ENCODE measurements at places on chromosomes 1 and 21.

- DNase-seq: no peak
These were observed 80.2 kb downstream of the FMN2 start for GRCh38 chr1:240171907-240172306.

- no peak for DNase-seq
These were observed 3.0 kb downstream of the USP1 start for GRCh38 chr1:62439652-62440371.

- no peak for DNase-seq
These were observed 49.9 kb downstream of the CCN1 start for GRCh38 chr1:85630493-85630892.

GRCh38 chr21:39105341-39105765 is 77.9 kb downstream of the PSMG1 start:
- peak; percentile 52 for DNase-seq

DNA sequence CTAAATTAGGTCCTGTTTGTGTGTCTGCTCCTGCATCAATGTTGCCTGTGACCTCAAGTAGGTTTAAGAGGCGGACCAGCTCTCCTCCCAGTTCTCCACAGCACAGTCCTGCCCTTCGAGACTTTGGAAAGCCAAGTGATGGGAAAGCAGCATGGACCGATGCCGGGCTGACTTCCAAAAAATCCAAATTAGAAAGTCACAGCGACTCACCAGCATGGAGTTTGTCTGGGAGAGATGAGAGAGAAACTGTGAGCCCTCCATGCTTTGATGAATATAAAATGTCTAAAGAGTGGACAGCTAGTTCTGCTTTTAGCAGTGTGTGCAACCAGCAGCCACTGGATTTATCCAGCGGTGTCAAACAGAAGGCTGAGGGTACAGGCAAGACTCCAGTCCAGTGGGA is 79.9 kb downstream of the PRDM2 start:
- no peak for DNase-seq

GRCh38 chr1:187010571-187011309 is 182.0 kb downstream of the PLA2G4A start:
- DNase-seq: no peak

GRCh38 chr1:98306517-98307089 is 354.9 kb upstream of the SNX7 start:
- no peak for DNase-seq

DNA sequence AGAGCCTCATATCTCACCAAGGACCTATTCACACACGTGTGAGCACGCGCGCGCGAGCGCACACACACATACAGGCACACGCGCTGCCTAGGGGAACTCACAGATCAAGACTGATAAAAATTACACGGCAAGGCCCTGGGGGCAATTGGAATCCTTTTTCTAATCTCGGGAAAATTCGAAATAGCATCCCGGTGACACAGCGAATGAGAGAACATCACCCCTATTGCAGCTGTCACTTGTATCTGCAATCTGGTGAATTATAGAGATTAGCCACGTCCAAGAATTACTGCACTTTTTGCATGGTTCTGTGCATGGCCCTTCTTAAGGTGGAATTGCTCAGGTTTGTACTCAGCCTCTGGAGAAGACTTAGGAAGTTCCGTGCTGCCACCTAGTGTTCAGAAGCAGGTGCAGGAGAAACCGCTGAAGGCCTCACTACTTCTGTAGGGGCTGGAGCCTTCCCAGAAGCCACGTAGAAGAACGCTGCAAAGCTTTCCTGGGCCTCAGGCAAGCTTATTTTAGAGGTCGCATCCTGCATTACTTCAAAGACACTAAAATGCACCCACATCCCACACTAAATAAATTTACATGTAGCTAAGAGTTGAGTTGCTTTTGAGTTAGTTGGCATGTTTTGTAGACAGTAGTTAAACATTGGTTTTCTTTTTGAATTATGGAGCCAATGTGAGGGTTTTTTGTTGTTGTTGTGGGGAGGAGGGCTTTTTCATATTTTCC is 229.2 kb upstream of the CAMK1G start:
- DNase-seq: no peak

DNA sequence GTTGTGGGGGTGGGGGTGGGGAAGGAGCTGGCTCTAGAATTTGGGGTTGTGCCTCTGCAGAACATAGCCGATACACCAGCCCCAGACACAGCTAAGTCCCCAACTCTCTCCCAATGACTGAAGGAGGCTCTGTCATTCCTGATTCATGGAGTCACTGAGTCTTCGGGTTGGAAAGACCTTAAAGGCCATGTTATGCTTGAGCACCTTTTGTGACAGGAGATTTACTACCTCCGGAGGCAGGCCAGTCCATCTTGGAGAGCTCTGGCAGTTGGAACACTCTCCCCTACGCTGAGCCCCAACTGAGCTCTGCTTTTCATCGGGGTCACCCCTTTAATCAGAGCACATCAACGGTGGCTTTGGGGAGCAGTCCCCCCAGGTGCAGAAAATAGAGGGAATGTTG is 284.4 kb upstream of the GJB5 start:
- peak; percentile 81 for DNase-seq

DNA sequence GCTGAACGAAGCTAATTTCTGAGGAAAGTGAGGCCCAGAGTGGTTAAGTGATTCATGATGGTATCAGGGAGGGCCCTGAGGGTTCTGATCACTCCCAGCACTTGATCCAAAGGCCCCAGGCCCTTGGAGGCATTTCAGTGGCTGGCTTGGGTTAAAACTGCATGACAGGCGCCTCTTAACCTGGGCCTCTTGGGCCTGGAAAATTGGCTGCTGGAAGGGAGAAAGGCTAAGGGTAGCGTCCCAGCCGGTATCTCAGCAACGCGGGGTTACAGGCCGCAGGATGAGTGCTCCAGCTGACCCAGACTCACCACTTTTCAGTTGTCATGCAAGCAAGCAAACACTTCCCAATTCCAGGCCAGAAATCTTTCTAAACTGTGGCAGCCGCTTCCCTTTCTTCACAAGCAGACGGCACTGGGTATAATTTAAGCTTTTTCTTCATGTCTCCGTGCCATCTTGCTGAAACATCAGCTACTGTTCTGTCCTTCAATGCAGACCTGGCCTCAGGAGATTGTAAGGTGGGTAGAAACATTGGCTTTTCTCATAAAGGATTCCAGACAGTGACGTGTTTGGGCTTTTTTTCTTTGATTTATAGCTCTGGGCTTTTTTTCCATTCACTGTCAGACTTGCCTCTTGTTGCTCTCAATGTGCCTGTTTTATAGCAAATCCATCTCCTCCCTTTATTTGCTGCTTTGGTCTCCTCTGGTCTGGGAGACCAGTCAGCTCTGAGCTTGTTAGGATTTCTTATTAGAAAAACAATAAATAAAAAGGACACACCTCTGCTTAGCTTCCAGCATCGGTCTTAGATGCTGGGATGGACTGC is 229.1 kb downstream of the KCNJ6 start:
- no peak for DNase-seq

- DNase-seq: no peak
These were observed 22.5 kb upstream of the DPYD start for GRCh38 chr1:97943354-97943753.

DNA sequence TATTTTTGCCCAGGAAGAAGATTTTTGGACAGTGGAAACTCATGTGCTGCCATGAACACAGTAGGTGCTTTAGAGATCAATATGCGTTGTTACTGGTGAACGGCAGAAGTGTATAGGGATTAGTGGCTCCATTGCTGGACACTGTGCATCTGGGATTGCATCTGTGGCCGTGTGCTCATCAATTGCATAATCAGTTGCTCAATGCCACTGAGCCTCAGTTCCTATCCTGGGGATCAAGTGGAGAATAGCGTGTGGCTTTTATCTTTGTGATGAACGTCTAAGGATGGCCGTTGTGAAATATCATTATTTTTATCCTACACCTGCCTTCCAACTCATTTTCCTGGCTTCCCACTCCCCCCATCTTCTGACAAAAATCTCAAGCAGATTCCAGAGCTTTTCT is 5.4 kb downstream of the TNN start:
- no peak for DNase-seq

GRCh38 chr21:15895142-15896106 is 165.6 kb downstream of the USP25 start:
- DNase-seq: no peak

DNA sequence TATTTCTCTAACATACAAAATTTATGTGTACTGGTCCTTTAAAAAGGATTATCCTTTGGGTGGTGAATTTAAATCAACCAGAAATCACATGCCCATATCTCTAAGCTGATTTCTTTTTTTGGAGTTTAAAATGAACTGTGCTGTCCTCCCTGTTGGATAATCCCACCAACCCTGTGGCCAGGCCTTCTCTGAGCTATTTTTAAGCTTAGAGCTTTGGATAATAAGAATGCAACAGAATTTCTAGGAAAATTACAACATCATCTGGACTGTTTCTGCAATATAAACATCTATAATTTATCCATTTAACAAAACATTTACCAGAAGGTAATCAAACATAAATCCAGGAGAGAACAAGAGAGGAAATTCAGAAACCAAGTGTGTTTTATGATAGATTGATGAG is 88.3 kb downstream of the LRRC40 start:
- DNase-seq: no peak

GRCh38 chr1:51303751-51304251 is 26.6 kb downstream of the TTC39A start:
- DNase-seq: no peak

GRCh38 chr1:6273380-6273891 is 12.5 kb upstream of the GPR153 start:
- DNase-seq: no peak

- DNase-seq: no peak
These were observed 2.3 kb downstream of the HIPK1 start for GRCh38 chr1:113931451-113931851.

GRCh38 chr1:154223621-154224020 is 2.9 kb downstream of the UBAP2L start:
- DNase-seq: no peak
